WTC11 (cell line): ENCODE measurements at places on chromosomes 7 and 10. TPM values are rescaled to one million over a fixed set of nuclear protein-coding genes. Genes with fewer than 3 reads are reported as not detected.

- peaks cover 13% of the 10 kb centered on the region for H3K4me1 ChIP-seq
- no peak overlapping the region for H3K4me3 ChIP-seq
- 0 out of 2 replicates have a peak, but pooled peaks cover 5% of the 10 kb centered on the region for H3K36me3 ChIP-seq
- DNase-seq = no peak
- no peak overlapping the region for H3K27ac ChIP-seq
- peaks cover 2% of the 10 kb centered on the region; the same call in 1 of the 2 replicates for H3K27me3 ChIP-seq
Measured at GRCh38 chr10:94012834-94013233, 19.1 kb downstream of the PLCE1 start.

DNA sequence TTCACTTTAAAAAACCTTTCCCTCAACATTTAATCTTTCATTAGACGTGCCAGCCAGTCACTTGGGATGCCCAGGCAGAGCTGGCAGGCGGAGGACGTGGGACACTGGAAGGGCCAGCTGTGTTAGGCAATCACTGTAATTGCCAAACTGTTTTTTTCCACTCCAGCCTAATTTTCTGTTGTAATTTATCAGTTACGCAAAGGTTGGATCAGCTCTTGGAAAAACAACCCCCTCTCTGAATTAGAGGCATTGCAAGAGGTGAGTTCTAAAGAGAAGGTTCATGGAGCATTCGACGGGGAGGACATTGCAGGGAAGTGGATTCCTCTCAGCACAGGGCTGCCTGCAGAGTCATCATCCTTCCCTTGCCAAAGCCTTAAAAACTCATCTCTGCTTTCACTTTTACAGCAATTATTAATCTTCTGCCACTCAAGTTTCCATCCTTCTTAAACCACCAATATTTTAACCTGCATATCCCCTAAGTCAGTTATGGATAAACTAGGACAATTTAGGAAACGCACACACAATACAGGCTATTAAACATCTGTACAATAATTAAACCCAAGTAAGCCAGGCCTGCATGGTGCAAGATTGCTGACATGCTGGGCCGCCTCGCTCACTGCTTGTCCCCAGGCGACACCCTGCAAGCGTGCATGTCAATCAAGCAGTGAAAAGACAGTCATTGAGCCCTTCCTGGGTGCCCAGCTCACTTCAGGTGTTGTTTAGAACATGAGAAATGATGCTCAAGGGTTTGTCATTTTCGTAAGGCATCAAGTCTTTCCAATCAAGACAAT is 272.3 kb upstream of the RNF32 start:
- no peaks in the 10 kb centered on the region for H3K4me1 ChIP-seq
- H3K27me3 ChIP-seq = no peaks in the 10 kb centered on the region
- H3K27ac ChIP-seq = no peak overlapping the region
- H3K4me3 ChIP-seq = no peak overlapping the region
- no peak for DNase-seq

DNA sequence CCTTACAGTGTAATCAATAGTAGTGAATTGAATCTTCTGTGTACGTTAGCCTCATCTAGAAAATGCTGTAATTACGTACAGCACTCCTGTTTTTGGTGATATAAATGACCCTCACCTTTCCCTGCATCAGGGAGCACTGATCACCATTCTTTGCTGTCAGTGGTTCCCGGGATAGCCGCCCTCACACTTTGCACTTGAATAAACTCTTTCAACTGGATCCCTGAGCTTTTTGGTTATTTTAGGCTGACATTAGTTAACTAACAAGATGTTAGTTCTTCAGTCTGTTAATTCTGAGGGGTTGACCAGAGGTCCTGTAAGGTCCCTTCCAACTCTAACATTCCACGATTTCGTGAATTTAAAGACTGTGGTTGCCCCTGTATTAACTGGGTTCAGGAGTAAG is 23.4 kb upstream of the ZC3HAV1 start:
- DNase-seq = no peak
- H3K27ac ChIP-seq = no peak overlapping the region
- no peaks in the 10 kb centered on the region for H3K36me3 ChIP-seq
- H3K27me3 ChIP-seq = no peaks in the 10 kb centered on the region; the same call in 1 of the 2 replicates
- H3K4me3 ChIP-seq = peak overlapping the region; percentile 81

GRCh38 chr10:47454008-47454779 is 29.7 kb downstream of the ANXA8 start:
- no peak overlapping the region for H3K4me3 ChIP-seq
- no peaks in the 10 kb centered on the region for H3K36me3 ChIP-seq
- H3K4me1 ChIP-seq = peaks cover 4% of the 10 kb centered on the region; the same call in 1 of the 2 replicates
- H3K27me3 ChIP-seq = no peaks in the 10 kb centered on the region
- DNase-seq = no peak

- H3K4me3 ChIP-seq = no peak overlapping the region
- H3K27me3 ChIP-seq = no peaks in the 10 kb centered on the region
- peaks cover 12% of the 10 kb centered on the region for H3K4me1 ChIP-seq
- no peak for DNase-seq
- H3K27ac ChIP-seq = no peak overlapping the region
Measured at GRCh38 chr7:82578430-82578829, 134.9 kb upstream of the CACNA2D1 start.

Gene IDI2
- not detected in 3 replicates for total RNA-seq

DNA sequence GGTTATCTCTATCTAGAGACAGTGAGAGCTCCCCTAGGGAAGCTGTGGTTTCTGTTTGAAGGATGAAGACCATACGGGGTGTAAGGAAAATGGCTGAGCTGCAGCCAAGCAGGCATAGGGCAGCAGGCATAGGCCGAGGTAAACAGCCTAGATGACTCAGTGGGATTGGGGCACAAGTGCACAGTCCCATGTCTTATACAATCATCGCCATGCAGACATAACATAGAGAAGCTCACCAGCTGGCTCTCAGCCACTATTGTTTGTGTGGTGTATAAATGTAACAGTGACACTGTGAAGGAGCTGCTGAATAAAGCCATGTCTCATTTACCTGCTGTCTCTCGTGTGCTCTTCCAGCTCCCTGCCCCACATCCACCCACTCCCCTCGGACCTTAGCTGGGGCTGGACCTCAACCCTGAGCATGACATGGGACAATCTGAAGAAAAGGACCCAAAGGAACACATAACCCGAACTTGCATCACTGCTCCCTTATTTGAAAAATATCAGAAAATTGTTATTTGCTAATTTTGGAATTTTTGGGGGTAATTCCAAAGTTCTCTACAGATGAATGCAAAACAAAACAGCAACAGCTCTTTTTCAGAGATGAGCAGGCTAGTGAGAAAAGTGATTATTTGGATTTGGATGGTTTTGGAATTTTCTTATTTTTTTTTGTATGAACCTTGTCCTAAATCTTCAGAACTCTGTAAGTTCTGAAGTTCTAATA is 582.7 kb downstream of the REEP3 start:
- H3K4me3 ChIP-seq = no peak overlapping the region
- 0 out of 2 replicates have a peak, but pooled peaks cover 2% of the 10 kb centered on the region for H3K27me3 ChIP-seq

DNA sequence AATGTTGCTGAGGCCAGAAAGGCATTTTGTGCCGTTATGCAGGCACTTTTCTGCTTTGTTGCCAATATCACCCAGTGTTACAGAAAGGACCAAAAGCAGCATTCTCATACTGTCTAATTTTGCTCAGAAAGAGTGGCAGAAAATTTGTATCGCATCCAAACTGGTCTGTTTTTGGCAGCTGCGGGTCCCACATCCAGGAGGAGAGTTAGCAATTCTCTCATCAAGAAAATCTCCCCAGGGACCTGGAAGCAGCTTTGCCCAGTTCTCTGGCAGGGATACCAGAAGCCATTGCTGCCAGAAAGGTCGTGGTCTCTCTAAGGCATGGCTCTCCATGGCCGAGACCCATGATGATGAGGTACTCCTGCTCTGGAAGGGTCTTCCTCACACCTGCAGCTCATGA is 489.2 kb upstream of the ZMIZ1 start:
- H3K36me3 ChIP-seq = no peaks in the 10 kb centered on the region
- peaks cover 8% of the 10 kb centered on the region for H3K4me1 ChIP-seq
- H3K4me3 ChIP-seq = no peak overlapping the region
- no peak for DNase-seq
- H3K27me3 ChIP-seq = peaks cover 4% of the 10 kb centered on the region; the same call in 1 of the 2 replicates

DNA sequence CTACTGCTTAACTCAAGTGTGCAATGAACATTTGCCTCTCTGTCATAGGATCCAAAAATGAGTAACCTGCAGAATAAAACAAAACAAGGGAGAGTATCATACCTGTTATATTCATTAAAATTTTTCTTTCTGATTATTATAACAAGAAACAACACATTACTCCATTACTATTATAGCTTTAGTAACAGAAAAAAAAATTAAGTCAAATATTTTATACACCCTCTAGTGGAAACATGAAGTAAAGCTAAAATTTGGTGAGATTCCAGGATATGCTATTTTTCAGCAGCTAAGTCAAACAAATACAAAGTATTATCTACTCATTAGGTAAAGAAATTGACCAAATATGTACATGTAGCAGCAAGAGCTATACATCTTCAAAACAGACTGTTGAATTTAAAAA is 56.3 kb downstream of the PDZD8 start:
- no peak overlapping the region for H3K27ac ChIP-seq
- H3K27me3 ChIP-seq = no peaks in the 10 kb centered on the region
- no peak overlapping the region for H3K4me3 ChIP-seq
- DNase-seq = no peak
- peaks cover 25% of the 10 kb centered on the region for H3K4me1 ChIP-seq

Gene CTNNA3
- 3.4 to 6.1 TPM (median 4.0 TPM) in 3 replicates for total RNA-seq

Gene TMEM184A
- 1.3 to 1.4 TPM (median 1.3 TPM) in 3 replicates for total RNA-seq

DNA sequence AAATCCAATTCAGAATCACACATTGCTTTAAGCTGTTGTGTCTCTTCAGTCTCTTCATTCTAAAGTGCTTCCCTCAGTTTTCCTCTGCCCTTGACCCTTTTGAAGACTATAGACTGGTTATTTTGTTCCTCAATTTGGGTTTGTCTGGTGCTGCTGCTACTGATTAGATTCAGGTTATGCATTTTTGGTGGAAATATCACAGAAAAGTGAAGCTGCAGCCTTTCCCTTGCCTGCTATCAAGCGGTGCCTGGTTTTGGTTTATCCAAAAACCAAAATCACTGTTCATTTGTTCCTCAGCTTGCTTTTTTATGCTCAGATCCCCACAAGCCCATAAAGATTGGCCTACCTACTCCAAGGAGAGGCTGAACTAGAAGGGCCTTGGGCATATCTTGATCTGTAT is 55.2 kb downstream of the ELMO1 start:
- H3K36me3 ChIP-seq = no peaks in the 10 kb centered on the region
- H3K27me3 ChIP-seq = no peaks in the 10 kb centered on the region
- H3K4me3 ChIP-seq = no peak overlapping the region
- no peak overlapping the region for H3K27ac ChIP-seq
- DNase-seq = no peak

Gene PHTF2
- total RNA-seq = 17.9 to 20.1 TPM (median 19.7 TPM) in 3 replicates

Gene ZNF394
- total RNA-seq = 23.0 to 24.0 TPM (median 23.1 TPM) in 3 replicates

Gene NPC1L1
- 0.15 to 0.18 TPM (median 0.16 TPM) in 3 replicates for total RNA-seq

GRCh38 chr10:130471486-130471885 is 335.3 kb downstream of the GLRX3 start:
- peaks cover 30% of the 10 kb centered on the region for H3K27me3 ChIP-seq
- H3K27ac ChIP-seq = no peak overlapping the region
- H3K4me1 ChIP-seq = no peaks in the 10 kb centered on the region
- DNase-seq = no peak
- peaks cover 92% of the 10 kb centered on the region for H3K36me3 ChIP-seq

- peaks cover 34% of the 10 kb centered on the region for H3K4me1 ChIP-seq
- H3K27me3 ChIP-seq = peaks cover 6% of the 10 kb centered on the region; the same call in 1 of the 2 replicates
- DNase-seq = no peak
- no peak overlapping the region for H3K27ac ChIP-seq
- peak overlapping the region; percentile 94 for H3K4me3 ChIP-seq
- peaks cover 6% of the 10 kb centered on the region; the same call in 1 of the 2 replicates for H3K36me3 ChIP-seq
Measured at GRCh38 chr7:19707240-19707639, 1.6 kb downstream of the POLR1F start.

Gene PBLD
- total RNA-seq = 2.4 to 2.7 TPM (median 2.6 TPM) in 3 replicates

Gene EPHA1
- total RNA-seq = 159 to 203 TPM (median 162 TPM) in 3 replicates

- no peak for DNase-seq
- 0 out of 2 replicates have a peak overlapping the region, but pooled peaks have one; percentile 53 for H3K27ac ChIP-seq
- peaks cover 20% of the 10 kb centered on the region for H3K4me1 ChIP-seq
- H3K36me3 ChIP-seq = peaks cover 5% of the 10 kb centered on the region; the same call in 1 of the 2 replicates
Measured at GRCh38 chr7:98163704-98164494, 47.3 kb upstream of the BHLHA15 start.

- peaks cover 3% of the 10 kb centered on the region; the same call in 1 of the 2 replicates for H3K4me1 ChIP-seq
- H3K27me3 ChIP-seq = peaks cover 99% of the 10 kb centered on the region
- peak; percentile 89 for DNase-seq
- no peaks in the 10 kb centered on the region for H3K36me3 ChIP-seq
- peak overlapping the region; percentile 62 for H3K4me3 ChIP-seq
Measured at GRCh38 chr10:102231357-102232318, 5.5 kb downstream of the ELOVL3 start.

Gene COX15
- total RNA-seq = 39.9 to 41.4 TPM (median 40.4 TPM) in 3 replicates

DNA sequence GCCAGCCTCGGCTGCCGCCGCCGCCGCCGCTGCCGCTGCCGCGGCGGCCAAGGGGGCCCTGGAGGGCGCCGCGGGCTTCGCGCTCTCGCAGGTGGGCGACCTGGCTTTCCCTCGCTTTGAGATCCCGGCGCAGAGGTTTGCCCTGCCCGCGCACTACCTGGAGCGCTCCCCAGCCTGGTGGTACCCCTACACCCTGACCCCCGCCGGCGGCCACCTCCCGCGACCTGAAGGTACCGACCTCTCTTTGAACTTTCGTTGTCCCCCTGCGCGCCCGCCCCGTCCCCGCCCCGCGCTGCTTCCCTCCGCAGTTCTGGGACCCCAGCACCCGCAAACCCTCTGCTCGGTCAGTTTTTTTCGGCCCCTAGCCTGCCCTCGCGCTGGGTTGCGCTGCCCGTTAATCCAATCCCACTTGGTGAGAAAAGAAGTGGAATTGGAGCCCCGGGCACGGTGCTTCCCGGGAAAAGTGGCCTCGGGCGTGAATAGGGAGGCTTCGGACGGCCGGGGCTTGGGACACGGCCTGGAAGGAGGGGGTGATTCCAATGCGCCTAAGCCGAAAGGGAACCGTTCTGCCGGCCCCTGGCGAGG is 543 bp downstream of the HMX3 start:
- peak overlapping the region; percentile 80 for H3K4me3 ChIP-seq
- H3K27me3 ChIP-seq = peaks cover 97% of the 10 kb centered on the region
- H3K36me3 ChIP-seq = no peaks in the 10 kb centered on the region
- peaks cover 49% of the 10 kb centered on the region for H3K4me1 ChIP-seq
- peak; percentile 51 for DNase-seq

DNA sequence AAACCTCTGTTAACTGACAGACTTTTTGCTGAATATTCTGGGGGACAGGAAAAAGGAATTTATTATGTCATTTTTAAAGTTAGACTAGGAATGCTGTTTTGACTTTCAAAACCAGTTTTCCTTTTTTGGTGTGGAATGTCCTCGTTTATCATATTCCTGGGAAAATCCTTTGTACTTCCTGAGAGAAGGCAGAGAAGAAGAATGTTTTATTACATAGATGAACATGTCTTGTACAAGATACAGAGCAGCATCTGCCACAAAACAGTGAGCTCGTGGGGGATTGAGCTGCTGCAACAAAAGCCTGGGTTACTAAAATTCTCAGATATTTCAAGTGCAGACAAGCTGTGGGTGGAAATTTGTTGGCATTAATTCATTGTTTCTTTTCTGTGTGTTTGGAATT is 20.2 kb downstream of the MCU start:
- H3K27ac ChIP-seq = peak overlapping the region; percentile 78
- H3K4me1 ChIP-seq = peaks cover 13% of the 10 kb centered on the region
- no peaks in the 10 kb centered on the region for H3K27me3 ChIP-seq
- H3K36me3 ChIP-seq = peaks cover 3% of the 10 kb centered on the region; the same call in 1 of the 2 replicates
- DNase-seq = no peak
- H3K4me3 ChIP-seq = no peak overlapping the region
